Activated effector memory CD4-positive, alpha-beta T cell treated with anti-CD3 and anti-CD28 coated beads, Interleukin-2, amount 50 U/mL, for 16 hours (primary cell): ENCODE measurements at places on chromosomes 11 and 22.

DNA sequence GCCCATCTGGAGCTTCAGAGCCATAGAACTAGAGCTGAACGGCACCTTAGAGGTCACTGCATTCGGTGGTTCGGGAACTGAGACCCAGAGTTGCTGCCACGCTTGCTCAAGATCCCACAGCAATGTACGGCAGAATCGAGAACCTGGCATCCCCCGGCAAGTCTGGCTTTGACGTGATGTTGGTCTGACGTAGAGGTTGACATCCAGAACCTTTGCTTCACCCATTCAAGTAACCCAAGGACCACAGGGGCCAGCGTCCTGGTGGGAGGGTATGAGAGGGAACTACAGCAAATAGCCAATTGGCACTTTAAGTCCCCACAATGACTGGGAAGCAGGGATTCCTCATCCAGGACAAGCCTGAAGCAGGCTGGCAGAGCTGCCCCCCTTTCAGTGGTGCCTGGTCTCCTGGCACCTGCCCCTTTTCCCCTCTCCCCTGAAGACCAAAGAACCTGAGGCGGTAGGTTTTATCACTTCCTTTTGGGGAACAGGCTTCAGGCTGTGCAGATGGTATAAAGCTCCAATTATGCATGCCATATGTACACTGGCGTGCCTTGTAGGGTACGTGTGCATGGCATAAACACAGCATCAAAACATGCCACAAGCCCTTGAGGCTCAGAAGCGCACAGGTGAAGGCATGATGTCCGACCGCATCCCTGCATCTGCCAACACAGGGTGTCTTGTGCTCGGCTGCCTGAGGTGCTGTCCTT is 15.3 kb upstream of the TEF start:
- no peak for DNase-seq

DNA sequence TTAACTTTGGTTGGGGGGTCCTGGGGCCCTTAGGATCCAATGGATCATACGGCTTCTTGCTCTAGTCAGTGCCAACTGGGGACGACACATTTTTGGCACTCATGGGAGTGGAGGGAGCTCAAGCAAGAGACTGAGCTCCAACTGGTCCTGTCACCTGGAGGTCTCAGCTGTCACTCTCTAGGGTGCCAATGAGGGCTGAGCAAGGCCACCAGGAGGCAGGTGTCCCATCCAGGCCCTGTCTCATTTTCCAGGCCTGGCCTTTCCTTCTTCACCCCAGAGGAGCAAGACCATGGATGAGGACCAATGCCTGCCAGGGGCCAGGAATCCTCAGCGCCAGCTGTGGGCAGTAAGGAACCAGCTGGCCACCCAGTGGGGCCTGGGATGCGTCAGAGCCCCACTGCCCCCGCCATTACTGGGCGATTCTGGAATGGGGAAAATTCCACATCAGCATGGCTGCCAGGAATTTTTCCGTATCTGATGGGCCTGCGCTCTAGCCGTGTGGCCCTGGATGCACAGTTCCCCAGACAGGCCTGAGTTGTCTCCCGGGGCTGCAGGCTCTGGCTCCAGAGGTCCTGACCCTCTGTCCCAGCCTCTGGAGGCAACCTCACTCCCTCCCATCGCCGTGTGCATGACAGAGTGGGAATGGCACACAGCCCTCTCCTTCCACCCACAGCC is 669 bp upstream of the GAL3ST1 start:
- no peak for DNase-seq

DNA sequence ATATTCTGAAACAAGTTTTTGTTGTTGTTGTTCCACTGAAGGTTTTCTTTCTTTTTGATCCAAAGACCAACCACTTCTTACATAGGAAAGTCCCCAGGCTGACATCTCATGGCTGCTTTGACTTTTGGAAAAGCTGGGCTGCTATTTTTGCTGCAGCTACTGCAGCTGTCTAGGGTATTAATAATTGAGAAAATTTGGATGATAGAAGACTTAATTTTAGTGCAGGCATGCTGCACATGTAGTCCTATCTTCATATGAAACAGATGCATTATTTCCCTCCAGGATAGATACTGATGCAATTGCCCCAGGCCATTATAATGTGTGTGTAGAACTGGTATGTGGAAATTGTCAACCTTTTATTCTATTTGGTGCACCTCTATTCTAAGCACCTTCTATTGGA is 131.4 kb downstream of the NAV2 start:
- no peak for DNase-seq

- no peak for DNase-seq
Observed at GRCh38 chr11:127875131-127875530, 712.2 kb downstream of the ETS1 start.

- DNase-seq = no peak
Observed at GRCh38 chr11:57216463-57216862, 20.6 kb downstream of the APLNR start.

- peak; percentile 61 for DNase-seq
Observed at GRCh38 chr11:215581-216037, 8.1 kb downstream of the RIC8A start.

DNA sequence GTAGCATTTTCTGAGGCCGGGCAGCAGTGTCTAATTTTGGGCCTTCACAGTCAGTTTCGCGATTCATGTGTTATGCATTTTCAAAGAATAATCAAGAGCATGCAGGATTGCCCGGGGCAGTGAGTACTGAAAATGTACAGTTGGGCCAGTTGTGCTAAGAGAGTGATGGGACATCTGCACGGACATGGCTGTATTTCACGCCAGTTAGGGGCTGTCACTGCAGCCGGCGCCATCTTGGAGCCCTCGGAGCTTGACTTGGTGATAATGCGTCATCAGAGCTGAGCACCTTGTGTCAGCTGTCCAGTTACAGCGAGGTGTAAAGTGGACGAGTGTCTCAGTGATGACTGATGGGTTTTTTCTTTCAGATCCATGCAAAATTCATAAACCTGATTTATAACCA is 188.9 kb downstream of the TBC1D22A start:
- DNase-seq = no peak

- no peak for DNase-seq
Observed at GRCh38 chr11:20647976-20648565, 21.3 kb upstream of the NELL1 start.

GRCh38 chr11:60934124-60934789 is 10.0 kb downstream of the TMEM132A start:
- DNase-seq = no peak

GRCh38 chr22:17890892-17891291 is 116.6 kb upstream of the BID start:
- no peak for DNase-seq

GRCh38 chr22:37119872-37120271 is 10.4 kb upstream of the TMPRSS6 start:
- no peak for DNase-seq

- DNase-seq = no peak
Observed at GRCh38 chr22:48181263-48181955, 1419.0 kb downstream of the TBC1D22A start.

GRCh38 chr11:1193326-1194230 is 29.3 kb upstream of the MUC5B start:
- peak; percentile 60 for DNase-seq

GRCh38 chr11:120054016-120054752 is 83.7 kb downstream of the TRIM29 start:
- no peak for DNase-seq

DNA sequence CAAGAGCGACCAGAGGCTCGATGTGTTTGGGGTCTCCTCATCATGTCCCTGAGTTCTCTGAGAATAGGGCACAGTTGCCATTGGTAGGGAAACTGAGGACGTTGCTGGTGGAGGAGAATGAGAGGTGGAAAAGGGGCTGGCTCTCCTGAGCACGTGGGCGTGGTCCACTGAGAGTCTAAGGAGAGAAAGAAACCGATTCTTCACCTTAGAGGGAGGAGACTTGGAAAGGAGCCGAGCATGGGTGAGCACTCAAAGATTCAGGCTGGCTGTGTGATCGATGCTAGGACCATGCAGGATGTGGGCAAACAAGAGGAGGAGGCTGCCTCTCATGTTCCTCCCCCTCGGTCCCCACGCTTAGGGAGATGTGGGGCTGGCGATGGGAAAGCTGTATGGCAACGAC is 19.8 kb upstream of the TLCD5 start:
- DNase-seq = no peak

DNA sequence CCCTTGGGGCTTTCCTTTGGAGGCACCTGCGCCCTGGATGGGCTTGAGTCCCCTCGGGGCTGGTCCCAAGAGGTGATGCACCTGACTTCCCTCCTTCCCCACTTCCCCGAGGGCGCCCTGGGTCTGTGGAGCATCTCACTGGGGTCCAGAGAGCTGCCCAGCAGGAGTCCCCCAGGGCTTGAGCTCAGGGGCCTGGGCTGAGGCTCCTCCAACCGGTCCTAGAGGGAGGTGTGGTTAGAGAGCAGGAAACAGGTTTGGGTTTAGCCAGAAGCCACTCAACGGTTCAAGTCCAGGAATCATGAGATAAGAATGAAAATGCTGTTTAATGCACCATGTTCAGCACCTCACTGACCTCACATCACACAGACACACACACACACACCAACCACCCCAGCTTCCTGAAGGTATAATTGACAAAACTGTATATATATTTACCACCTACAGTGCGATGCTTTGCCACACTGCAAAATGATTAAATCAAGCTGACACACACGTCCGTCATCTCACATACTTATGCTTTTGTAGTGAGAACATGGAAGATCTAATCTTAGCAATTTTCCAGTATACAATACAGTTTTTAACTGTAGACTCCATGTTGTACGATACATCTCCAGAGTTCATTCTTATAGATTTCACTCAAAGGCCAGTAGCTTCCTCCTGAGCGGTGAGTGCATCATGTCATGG is 628 bp upstream of the IGLL1 start:
- no peak for DNase-seq

GRCh38 chr11:79794484-79795393 is 353.9 kb upstream of the TENM4 start:
- no peak for DNase-seq

DNA sequence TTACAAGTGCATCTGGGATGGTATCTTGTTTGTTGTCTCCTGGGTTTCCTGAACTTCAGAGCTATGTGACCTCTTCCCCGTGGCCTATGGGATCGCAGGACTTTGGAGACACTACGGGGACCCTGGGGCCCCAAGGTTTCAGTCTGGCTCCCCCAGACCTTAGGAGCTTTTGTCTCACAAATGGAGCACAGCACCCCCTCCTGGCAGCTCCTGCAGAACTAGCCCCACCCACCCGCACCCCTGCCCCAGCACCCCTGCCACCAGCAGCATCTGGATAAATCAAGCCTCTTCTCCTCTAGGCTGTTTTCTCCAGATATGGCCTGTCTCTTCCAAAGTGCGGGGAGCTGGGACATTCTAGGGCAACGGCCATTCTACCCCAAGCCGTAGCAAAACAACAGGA is 10.4 kb downstream of the RCOR2 start:
- peak; percentile 81 for DNase-seq
